ENCODE measurements at places on chromosomes 1 and 21.

DNA sequence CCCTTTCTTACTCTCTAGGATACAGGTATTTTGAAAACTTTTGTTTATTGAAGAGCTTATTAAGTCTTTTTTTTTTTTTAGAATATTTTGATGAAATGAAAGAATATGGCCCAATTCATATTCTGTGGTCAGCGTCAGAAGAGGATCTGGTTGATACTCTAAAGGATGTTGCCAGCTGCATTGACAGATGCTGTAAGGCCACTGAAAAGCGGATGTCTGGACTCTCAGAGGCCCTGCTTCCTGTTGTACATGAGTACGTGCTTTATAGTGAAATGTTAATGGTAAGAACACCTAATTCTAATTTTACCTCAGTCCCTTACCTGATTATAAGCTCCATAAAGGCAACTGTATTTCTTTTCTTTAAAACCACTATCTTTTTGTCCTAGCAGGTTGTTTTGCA lies 37.1 kb downstream of the SNX7 start:
- no peak for DNase-seq

DNA sequence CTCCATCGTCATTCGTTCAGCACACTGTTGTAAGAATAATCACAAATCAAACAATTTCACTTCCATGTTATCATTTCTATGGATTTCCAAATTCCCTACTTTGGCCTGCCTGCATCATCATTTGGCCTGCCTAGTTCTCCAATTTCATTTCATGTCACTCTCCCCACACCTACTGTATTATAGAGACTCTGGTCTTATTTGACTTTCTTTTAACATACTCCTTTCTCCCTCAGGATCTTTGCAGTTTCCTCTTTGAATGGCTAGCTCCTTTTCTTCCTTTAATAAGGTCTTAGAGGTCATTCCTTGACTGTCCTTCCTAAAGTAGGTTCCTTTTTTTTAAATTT lies 36.3 kb upstream of the PODN start:
- no peak for DNase-seq

- no peak for DNase-seq
Observed at GRCh38 chr1:23869051-23869450, 961 bp upstream of the FUCA1 start.

GRCh38 chr1:76607717-76608116 lies 259.6 kb upstream of the ST6GALNAC5 start:
- DNase-seq: no peak

DNA sequence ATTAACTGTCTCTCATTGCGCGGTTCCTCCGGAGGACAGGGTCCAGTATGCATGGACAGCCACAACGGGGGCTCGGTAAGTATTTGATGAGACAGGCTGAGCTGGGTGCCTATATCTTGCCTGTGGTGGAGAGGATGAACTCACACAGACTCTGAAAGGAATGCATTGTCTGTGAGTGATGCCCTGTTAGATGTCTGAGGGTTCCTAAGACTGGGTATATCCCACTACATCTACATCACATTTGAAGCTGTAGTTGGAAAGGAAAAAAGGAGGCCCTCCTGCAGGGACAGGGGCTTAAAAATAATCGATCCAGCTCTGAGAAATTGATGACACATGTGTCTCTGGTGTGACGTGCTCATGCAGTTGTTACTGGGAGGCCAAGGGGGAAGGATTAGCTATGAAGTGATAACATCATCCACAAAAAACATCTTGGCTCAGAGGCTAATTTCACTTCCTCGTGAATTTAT lies 1.9 kb downstream of the ADARB1 start:
- no peak for DNase-seq

GRCh38 chr1:154406886-154407197 lies 1.7 kb downstream of the IL6R start:
- no peak for DNase-seq

- peak; percentile 67 for DNase-seq
Observed at GRCh38 chr1:28104866-28105467, 16.6 kb upstream of the EYA3 start.

- no peak for DNase-seq
Observed at GRCh38 chr1:156357977-156358376, 11.0 kb upstream of the RHBG start.

- DNase-seq: no peak
Observed at GRCh38 chr1:247211339-247211738, 39.5 kb upstream of the ZNF124 start.

DNA sequence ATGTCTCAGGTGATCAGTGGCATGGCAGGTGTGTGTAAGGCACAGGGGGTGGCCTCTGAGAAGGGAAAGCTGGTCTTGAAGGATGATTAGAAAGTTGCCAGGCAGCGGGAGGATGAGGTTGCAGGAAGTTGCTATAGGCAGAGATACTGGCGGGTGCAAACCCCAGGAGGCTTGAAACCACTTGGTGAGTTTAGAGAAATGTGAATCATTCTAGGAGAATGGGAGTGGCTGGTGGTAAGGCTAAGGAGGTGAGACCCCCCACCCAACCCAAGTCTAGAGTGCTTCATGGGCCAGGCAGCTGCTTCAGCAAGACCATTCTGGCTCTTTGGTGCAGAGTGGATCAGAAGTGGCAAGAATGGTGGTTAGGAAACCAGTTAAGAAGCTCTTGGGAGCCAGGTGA lies 9.0 kb downstream of the SH2D2A start:
- no peak for DNase-seq

GRCh38 chr1:232123775-232124659 lies 497.4 kb downstream of the DISC1 start:
- DNase-seq: peak; percentile 56

- peak; percentile 32 for DNase-seq
Observed at GRCh38 chr1:242569867-242570266, 45.4 kb upstream of the PLD5 start.

GRCh38 chr1:203390298-203390697 lies 39.4 kb upstream of the FMOD start:
- DNase-seq: no peak

DNA sequence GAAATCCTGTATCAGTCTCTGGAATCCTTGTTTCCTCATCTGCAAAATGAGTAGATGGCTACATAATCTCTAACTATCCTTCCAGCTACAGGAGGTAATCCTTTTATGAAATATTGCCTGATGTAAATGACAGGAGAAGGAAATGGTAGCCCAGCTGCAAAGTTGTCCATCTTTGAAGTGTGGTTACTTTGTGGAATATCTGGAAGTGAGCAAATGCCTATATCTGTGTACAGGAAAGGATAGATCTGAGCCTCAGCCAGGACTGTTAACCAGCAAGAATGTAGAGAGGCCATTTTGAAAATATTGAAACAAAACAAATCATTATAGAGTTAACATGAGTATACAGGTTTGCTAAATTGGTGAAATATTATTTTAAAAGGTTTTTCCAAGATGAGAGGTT lies 74.8 kb upstream of the BMP8A start:
- DNase-seq: no peak

DNA sequence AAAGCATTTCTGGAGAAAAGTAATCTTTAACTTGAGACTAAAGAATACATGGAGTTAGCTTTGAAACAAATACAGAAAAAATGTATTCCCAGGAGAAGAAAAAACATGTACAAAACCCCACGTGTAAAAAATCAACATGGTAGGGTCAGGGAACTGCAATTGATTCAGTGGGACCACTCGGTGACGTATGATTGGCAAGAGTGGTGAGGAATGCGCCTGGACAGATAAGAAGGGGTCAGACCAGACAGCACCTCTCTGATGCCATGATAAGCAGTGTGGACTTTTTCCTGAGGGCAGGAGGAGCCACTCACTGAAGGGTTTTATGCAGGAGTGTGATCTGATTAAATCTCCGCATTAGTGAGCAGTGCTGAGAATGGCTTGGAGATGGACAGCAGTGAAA lies 142.5 kb downstream of the DAB1 start:
- DNase-seq: no peak

- peak; percentile 49 for DNase-seq
Observed at GRCh38 chr1:108716437-108717230, 3.9 kb downstream of the FNDC7 start.

DNA sequence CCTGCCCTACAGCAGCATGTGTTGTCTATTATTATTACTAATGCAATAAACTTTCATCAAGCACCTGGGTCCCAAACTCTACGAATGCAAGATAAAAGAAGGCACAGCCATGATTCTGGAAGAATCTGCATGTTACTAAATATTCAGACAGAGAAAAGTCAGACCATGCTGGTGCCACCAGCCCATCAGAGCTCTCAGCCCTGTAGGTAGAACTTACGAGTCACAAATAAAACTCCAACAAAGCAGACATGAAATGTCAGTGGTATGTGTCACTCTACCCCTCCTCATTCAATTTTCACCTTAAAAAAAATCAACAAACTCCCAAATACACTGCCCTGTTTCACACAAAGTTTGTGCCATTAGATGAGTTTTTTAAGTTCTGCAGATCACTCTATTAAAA lies 62.4 kb upstream of the TIAM1 start:
- DNase-seq: no peak

DNA sequence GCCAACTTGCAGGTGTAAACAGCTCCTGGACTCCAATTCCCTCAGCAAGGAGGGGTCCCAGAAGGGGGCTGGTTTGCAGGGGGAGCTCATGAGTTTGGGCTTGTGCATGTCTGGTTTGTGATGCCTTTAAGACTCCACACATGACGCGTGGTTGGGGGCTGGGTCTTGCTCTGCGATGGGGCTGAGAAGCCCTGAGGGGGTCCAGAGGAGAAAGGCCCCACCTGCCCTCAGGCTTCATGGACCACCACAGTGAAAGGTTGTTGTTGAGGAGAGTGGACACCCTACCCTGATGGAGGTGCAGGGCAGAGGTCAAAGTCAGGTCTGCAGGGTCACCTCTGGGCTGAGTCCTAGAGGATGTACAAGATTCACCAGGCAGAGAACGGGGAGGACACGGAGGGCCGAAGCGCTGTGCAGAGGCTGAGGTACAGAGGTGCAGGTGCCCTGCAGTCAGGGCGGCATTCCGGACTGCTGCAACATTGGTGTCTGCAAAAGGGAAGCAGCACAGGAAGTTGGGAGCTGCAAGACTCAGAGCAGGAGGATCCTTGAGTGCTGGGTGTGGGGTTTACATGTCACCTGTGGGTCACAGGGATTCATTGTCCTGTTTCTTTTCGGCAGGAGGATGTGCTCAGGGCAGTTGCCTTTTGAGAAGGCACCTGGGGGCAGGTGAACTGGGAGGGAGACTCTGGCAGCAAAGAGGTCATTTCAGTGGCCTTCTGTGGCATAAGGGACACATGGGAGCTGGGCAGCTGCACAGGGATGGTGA lies 399.4 kb downstream of the PTPRU start:
- DNase-seq: no peak

DNA sequence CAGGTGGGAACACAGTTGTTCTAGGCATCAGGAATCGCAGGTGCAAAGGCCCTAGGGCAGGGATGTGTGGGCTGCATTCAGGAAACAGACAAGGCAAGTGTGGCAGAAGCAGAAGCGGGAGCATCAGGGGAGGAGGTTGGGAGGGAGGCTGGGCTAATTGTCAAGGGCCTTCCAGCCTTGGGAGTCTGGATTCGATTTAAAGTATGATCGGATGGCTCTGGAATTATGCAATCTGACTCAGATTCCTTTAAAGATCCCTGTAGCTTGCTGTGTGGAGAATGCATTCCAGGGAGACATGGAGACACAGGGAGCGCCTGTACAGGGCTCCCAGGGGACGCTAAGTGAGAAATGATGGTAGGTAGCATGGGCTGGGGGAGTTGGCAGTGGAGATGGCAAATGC lies 86.5 kb downstream of the LACTBL1 start:
- DNase-seq: peak; percentile 32

GRCh38 chr1:27727126-27727525 lies 1.4 kb downstream of the FAM76A start:
- peak; percentile 16 for DNase-seq

DNA sequence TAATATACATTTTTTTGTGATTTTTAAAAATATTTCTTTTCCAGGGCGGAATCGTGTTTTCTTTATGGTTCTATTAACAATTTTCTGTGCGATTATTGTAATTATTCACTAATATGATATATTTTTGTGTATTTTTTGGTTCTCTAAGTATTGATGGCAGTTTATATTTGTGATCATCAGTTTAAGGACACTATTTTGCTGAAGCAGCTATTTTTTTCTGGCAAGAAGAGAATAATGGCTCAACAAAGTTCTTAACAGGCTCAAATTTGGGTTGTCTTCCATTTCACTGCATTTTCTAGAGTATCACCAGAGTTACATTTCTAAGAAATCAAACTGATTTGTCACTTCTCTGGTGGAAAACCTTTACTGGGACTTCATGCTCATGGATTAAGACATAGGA lies 178.4 kb downstream of the HS2ST1 start:
- DNase-seq: no peak

Data from astrocyte of the hippocampus (primary cell).